ENCODE measurements at places on chromosomes 6 and 20.
A peak's percentile ranks its signal among the peaks of the same experiment; 100 is the strongest.

- no peak for DNase-seq
These were observed 9.8 kb downstream of the RIMS4 start for GRCh38 chr20:44800391-44801046.

DNA sequence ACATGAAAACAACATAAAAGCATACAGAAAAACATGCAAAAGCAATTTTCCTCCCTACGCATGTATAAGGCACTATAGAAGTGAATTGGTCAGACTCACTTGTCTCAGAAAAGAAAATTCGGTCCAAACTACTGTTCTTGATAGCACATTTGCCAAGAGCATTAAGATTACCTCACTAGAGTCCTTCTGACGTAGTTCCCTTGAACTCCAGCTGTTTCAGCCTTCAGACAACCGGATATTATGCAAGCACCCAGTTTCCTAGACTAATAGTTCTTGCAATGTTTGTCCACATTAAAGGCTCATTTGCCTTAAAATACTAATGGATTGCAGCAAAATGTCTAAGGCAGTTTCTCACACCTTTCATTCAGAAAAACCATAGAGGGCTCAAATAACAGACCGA, 2.5 kb upstream of the CASS4 start:
- no peak for DNase-seq

- DNase-seq, result no peak
These were observed 956.1 kb downstream of the PHF3 start for GRCh38 chr6:64591676-64592036.

DNA sequence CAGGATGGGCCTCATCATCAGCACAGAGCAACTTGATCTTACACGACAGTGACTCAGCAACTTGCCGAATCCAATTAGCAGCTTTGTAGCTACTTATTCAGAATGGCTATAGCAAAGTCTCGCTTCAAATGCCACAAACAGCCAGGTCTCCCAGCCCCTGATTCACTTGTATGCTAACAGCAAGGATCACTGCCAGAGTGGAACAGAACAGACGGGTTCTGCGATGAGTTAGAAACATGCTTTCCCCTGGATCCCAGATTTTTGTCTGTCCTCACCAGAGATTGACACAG, 254.4 kb downstream of the NRN1 start:
- no peak for DNase-seq

DNA sequence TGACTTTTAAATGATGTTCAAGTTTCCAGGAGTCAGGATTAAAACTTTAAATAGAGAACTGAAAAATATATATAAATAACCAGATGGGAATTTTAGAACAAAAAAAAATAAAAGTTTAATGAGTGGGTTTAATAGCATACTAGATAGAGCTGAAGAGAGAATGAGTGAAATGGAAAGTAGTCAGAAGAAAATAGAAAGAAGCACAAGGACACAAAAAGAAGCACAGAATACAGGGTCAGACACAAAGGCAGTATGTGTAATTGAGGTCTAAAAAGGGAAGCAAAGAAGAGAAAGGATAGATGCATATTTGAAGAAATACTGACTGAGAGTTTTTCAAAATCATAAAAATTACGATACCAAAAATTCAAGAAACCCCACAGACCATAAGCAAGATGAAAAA, 159.8 kb upstream of the FERMT1 start:
- no peak for DNase-seq

- peak; percentile 11 for DNase-seq
These were observed 25.7 kb upstream of the IGF2R start for GRCh38 chr6:159943101-159943632.

DNA sequence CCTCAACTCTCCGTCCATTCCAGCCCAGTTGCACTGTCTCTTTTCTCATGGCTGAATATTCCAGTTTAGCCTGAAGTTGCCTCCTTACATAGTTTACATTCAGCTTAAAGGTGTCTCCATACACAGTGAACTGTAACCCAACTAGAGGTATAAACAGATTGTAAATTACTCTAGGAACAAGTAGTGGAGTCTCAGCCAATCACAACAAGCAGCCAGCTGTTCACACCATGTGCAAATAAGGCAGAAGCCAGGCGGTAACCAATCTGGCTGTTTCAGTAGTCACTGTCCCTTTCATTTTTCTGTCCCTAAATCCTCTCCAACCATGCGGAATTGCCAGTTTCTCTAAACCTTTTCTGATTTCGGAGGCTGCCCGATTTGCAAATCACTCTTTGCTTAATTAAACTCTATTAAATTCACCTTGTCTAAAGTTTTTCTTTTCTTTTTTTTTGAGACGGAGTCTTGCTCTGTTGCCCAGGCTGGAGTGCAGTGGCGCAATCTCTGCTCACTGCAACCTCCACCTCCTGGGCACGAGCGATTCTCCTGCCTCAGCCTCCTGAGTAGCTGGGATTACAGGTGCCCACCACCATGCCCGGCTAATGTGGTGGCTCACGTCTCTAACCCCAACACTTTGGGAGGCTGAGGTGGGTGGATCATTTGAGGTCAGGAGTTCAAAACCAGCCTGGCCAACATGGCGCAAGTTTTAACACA, 37.6 kb upstream of the GFOD1 start:
- DNase-seq, result no peak

DNA sequence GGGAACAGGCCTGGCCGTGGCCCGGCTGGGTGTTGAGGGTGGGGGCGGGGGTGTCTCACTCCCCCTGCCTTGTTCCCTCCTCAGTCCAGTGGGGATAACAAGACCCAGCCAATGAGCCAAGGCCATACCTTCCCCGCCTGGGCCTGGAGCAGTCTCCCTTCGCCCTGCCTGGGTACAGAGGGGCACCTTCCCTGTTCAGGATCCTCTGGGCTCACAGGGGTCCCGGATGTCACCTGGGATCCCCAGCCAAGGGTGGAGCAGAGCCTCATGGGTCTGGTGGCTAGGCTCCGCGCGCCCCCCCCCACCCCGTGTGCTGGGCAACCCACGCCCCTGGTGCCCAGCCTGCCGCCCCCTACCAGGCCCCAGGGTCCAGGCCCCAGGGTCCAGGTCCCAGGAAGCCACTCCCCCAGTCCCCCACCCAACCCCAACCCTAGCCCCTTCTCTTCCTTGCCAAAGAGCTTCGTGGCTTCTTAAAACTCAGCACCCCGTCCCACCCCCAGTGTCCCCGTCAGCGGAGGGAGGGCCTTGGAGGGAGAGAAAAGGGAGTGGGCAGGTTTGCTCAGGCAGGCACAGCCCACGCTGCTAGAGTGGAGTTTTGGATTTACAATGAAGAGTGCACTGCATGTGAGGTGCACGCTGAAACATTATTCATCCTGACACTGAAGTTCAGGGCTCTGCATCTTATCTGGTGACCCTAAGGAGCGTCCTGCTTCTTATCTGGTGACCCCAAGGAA, 11.8 kb downstream of the HRH3 start:
- no peak for DNase-seq

DNA sequence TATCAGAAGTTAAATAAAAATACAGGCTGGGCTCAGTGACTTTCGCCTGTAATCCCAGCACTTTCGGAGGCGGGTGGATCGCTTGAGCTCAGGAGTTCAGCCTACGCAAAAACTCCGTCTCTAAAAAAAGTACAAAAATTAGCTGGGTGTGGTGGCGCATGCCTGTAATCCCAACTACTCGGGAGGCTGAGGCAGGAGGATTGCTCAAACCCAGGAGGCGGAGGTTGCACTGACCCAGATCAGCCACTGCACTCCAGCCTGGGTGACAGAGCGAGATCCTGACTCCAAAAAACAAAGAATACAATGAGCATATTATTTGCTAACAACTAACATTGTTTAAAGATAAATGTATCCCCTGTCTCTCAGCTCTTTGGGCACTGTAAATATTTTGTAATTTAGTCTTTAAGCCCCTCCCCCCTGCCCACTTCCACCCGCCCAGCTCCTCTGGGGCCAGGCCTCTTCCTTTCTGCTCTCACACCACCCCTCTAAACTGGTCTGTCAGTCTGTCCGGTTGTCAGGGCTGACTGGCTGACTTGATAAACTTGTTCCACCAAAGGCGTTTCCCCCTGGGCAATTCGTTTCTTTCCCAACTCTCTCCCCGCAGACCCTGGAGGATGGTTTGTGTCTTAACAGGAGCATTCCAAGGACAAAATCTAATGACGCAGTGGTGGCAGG, 62.4 kb upstream of the QKI start:
- DNase-seq, result no peak

DNA sequence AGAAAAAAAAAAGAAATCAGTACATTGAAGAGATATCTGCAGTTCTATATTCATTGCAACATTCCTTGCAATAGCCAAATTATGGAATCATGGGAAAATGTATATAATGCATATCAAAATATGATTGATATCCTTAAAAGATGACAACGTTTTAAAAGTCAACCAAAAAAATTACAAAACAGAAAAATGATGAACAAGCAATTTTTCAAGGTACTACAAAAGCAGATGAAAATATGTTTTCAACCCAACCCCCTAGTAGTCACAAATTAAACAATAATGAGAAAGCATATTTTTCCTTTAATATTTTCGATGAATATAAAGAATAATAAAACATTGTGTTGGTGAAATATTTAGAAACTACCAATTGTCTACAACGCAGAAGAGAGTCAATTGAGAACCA, 497.6 kb downstream of the MEI4 start:
- DNase-seq, result no peak

DNA sequence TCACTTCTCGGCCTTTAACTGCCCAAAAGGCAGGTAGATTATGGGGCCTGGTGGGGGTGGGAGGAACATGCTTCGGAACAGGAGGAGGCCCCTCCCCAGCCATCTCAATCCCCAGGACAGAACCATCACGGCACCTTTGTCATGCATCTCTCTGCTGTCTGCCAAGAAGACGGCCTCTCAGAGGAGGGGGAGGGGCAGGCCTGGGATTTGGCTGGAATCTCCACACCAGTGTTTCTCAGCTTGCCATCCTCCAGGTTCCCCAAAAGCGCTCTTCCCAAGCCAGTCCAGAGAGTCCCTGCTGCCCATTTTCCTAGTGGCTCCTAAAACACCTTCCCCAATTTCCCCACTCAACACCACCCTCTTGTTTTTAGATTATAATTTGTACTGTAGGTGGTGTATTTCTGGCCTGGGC, 2.5 kb upstream of the POU5F1 start:
- DNase-seq, result no peak

GRCh38 chr20:63558804-63559484, 5.0 kb downstream of the FNDC11 start:
- no peak for DNase-seq

- DNase-seq, result no peak
These were observed 28.8 kb upstream of the ME1 start for GRCh38 chr6:83459663-83460062.

- no peak for DNase-seq
These were observed 10.6 kb downstream of the MYB start for GRCh38 chr6:135191508-135192255.

DNA sequence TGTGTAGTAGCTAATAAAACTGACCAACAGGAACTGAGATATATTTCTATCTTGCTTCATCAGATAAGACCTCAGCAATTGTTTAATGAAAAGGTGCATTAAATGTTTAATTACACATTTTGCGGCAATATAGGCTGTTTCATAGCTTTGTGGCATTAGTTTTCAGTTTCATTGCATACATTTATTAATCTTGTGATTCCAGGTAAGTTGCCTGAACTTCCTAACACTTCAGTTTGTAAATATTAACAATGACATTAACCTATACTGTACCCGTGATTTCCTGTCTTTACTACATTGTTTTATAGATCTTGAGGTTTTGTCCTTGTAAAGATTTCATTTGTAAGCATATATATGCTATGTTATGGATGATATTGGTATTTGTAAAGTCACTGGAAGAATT, 66.5 kb downstream of the PKIB start:
- no peak for DNase-seq

- no peak for DNase-seq
These were observed 720 bp downstream of the PCED1A start for GRCh38 chr20:2839732-2840137.

- no peak for DNase-seq
These were observed 28.3 kb downstream of the PPP1R16B start for GRCh38 chr20:38833857-38834164.

- no peak for DNase-seq
These were observed 31.5 kb downstream of the PDE7B start for GRCh38 chr6:135883045-135883444.

DNA sequence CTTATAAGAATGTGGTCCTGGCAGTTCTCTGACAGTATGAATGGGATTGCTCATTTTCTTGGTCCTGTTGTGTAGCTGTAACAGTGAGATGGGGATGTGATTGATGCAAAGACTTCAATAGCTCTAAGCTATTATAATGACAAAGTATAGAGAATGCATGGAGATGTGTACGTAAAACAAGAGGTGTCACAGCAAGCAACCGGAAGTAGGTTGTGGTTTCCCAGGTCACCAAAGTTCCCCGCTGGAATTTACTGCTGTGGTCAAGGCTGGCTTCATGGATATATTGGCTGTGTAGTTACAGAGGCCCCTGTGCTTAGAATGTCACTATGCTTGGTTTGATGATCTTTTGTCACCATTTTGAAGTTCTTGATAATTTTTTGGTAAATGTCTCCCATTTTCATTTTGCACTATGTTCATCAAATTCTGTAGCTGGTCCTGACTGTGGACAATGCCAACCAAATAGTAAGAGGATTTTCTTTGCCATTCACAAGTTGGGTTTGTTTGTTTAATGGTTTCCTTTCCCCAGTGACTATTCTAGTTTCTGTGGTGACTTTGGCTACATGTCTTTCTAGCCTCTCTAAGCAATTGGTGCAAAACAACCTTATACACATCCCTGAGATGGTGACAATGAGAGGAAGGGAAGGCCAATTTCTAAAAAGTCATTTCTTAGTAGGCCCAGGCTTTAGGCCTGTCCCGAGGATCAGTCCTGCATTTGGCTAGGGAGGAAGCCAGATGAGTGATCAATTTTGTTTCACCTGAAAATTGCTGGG, 10.5 kb downstream of the DNAH8 start:
- peak; percentile 36 for DNase-seq

- no peak for DNase-seq
These were observed 35.2 kb downstream of the SAMD3 start for GRCh38 chr6:130187335-130188206.

- DNase-seq, result no peak
These were observed 21.6 kb downstream of the EYA2 start for GRCh38 chr20:46916258-46916603.

DNA sequence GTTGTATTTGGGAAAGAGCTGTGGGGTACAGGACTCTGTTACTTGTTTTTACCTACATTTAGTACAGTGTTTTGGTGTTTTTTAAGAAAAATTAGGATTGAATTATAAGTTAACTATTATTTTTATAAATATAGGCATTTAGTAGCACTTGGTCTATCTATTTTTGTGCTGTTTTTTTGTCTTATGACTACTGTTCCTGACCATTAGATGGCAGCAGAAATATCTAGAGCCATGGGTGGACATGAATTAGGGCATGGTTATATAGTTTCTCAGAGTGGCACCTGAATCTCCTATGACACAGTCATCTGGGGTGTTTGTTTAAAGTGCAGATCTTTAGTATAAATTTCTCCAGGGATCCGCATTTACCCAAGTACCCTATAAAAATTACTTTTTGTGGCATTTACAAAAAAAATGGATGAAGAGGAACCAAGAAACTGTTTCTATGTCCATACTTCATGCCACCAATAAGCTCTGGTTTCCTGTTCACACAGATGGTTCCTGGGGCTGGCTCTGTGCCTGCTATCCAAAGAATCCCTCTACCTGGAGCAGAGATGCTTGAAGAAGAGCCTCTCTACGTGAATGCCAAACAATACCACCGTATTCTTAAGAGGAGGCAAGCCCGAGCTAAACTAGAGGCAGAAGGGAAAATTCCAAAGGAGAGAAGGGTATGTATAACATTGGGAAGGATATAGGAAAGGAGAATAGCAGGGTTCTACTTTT, 19.8 kb downstream of the NFYA start:
- DNase-seq, result peak; percentile 21

- no peak for DNase-seq
These were observed 381.8 kb downstream of the CDKAL1 start for GRCh38 chr6:20916086-20916485.

Data from urothelium cell line (cell line).